Putamen (tissue), 1 donor: ENCODE measurements at places on chromosomes 6 and 20.

DNA sequence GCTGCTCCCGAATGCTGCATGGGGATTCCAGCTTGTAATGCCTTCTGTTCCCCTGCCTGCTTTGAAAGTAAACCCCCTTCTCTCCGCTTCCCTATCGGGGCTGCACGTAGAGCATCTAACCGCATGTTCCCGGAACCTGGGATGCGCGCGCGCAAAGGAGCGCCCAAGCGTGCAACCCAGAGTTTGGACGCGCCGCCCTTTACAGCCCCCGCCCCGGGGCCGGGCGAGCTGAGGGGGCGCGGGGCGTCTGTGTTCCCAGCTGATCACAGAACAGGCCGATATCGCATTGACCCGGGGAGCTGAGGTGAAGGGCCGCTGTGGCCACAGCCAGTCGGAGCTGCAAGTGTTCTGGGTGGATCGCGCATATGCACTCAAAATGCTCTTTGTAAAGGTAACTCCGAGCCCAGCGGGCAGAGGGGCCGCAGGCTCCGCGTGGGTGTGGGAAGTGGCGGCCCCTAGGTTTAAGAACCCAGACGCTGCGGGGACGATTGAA, 1.4 kb downstream of the LAMP5 start:
- no peak for DNase-seq

DNA sequence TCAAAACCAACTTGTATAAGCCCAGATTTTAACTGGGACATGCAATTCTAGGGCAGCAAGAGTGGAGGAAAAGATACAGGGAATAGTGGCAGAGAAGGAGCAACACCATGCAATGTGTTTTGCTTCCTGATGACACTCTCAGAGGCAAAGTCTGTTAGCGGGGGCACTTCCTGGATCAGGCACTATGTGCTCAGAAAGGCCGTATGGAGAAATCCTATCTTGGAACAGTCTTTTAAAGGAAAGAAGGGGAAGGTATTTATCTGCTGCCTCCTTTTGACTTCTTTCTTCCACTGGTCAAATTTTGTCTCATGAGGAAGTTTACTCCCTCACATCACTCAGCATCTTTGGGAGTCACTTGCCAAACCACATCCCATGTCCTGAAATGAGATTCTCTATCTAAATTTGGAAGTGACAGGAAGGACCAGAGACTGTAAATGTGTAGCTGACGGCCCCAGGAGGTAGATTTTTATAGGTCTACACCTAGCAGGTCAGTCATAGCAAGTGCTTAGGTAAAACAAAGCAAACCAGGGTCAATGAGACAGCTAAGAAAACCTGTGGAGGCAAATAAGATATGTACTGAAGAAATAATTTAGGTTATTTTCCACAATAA, 91.7 kb upstream of the ELOVL5 start:
- DNase-seq: no peak

- DNase-seq: no peak
Measured at GRCh38 chr20:16283978-16284377, 289.3 kb downstream of the KIF16B start.

DNA sequence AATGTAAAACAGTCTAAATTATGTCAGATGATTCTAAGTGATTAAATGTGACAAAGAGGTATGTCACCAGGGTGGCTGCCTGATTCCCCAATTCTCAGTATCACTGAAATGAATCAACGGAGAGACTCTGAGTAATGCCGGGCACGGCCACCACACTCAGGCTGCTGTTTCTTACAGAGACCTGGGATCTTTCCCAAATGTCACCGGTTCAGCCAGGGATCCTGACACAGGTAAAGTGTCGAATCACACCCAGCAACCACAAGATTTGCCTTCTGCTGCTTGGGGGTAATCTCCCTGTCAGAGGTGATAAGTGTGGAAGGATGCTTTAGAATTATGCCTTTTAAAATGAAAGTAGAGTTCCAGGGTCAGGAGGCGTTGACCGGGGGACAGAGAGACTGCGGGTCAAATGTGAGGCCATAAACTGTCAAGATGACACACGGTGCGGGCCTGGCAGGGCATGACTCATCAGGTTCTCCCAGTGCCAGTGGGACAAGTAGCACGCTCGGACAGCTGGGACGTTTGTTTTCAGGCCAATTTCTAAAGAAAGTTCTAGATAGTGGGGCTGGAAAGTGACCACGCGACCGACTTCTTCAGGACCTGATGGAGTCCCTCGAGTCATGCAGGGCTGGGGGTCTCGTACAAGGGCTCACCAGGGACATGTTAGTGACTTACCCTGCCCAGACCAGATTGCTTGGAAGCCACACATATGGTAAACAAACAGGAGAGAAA, 48.9 kb downstream of the PRDM1 start:
- no peak for DNase-seq

DNA sequence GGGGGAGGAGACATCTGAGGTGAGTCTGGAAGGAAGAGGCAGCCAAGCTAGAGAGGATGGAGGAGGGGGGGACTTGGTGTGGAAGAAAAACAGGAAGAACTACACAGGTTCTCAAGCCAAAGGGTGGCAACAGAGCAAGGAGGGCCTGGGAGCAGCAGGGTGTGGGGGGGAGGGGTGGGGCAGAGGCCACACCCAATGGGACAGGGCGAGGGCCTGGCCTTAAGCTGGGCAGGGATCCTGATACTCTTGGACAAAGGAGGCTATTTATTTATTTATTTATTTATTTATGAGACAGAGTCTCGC, 359.0 kb downstream of the ZFAND3 start:
- DNase-seq: no peak

DNA sequence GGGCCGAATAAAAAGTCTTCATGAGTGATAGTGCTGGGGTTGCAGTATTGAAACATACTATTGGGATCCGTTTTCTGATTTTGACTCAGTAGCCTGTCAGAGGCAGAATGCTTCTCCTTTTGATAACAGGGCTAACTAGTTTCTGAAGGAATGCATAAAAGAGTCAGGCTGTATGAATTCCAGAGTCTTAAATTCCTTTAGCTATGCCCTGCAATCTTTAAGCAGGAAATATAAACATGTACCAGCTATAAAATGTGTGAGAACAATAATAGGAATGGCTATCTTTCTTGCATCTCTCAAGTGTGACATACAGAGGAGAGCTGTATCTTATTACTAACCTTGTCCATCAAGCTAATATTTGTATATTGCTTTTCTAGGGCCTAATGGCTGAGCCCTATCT, 917.1 kb downstream of the KIF16B start:
- no peak for DNase-seq

DNA sequence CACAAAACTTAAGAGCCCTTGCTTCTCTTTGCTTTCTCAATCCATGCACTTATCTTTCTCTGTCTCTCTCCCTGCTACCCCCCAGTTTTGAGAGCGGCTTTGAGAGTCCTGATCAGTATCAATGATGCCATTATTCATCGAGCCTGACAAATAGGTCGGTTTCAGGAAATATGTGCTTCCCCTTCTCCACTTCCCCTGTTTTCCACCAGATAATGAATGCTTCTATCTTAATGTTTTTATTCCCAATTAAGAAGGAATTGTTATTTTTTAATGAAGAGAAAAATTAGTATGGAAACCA, 117.7 kb downstream of the KIF13A start:
- no peak for DNase-seq

DNA sequence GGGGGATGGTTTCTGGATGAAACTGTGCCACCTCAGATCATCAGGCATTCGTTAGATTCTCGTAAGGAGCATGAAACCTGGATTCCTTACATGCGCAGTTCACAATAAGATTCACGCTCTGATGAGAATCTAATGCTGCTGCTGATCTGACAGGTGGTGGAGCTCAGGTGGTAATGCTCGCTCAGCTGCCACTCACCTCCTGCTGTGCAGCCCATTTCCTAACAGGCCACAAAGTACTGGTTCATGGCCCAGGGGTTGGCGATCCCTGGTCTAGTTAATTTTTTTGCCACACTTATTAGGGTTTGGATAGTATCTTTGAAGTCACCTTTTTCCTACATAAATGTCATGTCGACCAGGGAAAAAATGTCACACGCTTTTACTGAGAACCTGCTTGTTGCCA, 96.8 kb upstream of the MLIP start:
- DNase-seq: no peak

GRCh38 chr20:4812216-4812615, 90.5 kb downstream of the PRND start:
- DNase-seq: no peak

GRCh38 chr6:125753218-125753936, 3.9 kb downstream of the HEY2 start:
- DNase-seq: no peak

DNA sequence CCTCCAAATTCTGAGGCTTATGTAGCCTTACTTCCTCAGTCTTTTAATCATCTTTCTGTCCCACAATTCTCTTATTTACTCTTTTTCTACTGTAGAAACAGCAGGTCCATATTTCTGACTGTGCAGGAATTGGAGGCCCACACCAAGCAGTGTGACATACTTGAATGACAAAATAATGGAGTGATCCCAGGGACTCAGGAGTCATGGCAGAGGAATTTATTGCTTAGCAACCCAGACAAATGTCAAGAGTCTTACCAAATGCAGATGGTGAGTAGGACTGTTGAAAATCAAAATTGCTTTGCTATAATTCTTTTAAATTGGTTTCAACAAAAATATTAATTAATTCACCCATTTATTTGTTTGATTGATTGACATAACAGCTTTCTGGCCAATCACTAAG, 59.9 kb downstream of the HTR1B start:
- DNase-seq: no peak

- no peak for DNase-seq
Measured at GRCh38 chr6:3501826-3502500, 45.1 kb upstream of the SLC22A23 start.

DNA sequence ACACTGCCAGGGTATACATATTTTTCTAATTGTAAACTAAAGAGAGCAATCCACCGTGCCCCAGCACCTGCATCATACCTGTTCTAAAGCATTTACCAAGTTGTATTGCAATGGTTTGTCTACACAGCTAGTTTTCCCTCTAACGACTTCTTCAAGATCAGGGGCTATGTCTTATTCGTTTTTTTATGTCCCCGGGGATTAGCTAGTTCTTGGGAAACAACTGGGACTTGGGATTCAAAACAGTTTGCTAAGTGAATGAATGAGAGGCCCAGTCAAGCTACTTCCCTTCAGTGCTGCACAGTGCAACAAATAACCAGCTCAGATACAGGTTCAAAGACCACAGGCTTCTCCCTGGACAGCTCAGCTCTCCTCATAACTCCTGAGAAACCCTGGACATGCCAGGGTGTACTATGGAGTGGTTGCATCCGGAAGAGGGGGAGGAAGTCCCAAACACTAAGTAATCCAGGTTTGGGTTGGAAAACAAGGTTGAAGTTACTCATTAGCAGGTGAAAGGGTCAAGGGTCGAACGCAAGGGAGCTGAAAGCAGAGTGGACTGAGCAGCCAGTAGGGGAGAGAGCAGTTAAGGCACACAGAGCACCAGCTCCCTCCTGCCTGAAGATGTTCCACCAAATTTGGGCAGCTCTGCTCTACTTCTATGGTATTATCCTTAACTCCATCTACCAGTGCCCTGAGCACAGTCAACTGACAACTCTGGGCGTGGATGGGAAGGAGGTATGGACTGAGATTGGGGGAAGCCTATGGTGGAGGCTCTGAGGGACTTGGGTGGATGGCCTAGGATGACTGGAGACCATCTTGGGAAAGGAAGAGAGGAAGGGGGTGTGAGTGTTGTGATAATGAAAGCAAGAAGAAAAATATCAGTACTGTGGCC, at the start of gene APOM:
APOM (plus strand) TSS at position 546 of the 889 bp plus-strand sequence; CDS start at position 619, 73 bp downstream.
- DNase-seq: no peak

DNA sequence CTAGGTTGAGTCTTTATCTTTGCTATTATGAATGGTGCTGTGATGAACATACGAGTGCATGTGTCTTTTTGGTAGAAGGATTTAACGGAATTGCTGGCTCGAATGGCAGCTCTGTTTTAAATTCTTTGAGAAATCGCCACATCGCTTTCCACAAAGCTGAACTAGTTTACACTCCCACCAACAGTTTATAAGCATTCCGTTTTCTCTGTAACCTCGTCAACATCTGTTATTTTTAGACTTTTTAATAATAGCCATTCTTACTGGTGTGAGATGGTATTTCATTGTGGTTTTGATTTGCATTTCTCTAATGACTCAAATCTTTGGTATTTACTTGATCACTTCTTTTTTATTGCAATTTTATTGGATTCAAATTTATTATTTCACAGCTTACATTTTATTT, 117.4 kb upstream of the HDGFL1 start:
- DNase-seq: no peak
